ENCODE measurements at places on chromosomes 1 and 21.

DNA sequence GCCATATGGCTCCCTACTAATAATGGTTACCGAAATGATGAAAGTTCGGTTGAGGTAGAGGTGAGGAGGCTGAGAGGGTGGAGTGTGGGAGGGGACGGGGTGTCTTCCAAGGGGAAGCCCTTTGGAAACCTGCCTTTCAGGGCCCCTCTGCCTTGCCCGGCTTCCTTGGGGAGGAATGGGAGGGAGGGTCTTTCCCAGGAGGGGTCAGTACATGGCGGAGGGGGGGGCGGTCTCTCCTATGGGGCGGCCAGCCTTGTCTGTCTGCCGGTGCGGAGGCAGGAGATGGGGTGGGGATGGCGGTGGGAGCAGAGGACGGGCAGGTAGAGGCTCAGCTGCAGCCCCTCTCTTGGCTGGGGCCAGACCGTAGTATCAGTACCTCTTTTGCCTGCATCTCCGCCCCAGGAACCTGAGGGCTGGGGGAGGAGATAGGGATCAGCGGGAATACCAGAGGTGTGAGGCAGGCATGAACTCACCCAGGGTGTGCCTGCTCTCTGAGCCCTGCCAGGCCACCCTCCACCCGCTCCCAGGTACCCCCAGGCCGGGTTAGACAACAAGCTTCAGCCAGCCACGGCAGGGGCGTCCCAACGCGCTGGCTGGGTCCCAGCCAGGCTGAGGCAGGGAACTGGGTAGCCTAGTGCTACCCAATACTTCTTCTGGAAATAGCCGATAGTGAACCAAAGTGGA, 79.4 kb upstream of the POU3F1 start:
- DNase-seq, result no peak

GRCh38 chr21:14116080-14116481, 94.7 kb downstream of the LIPI start:
- peak; percentile 17 for DNase-seq

- no peak for DNase-seq
Observed at GRCh38 chr1:41501581-41501980, 17.1 kb upstream of the EDN2 start.

DNA sequence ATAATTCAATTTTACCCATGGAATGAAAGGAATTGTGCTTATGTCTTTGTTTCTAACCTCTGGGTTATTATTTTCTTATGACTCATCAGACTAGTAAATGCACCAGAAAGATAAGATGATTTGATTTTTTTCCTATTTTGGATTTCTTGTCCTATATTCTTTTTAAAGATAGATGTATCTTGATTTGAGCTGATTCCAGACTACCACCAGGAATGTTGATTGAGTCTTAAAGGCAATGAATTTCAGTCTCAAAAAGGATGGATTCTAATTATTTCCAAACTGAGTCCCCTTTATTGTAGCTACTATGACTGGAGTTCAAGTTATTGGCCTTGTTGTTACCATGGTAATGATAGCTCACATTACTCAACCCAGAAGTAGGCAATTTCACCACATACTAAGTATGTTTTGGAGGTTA, 95.8 kb upstream of the RGS4 start:
- no peak for DNase-seq

DNA sequence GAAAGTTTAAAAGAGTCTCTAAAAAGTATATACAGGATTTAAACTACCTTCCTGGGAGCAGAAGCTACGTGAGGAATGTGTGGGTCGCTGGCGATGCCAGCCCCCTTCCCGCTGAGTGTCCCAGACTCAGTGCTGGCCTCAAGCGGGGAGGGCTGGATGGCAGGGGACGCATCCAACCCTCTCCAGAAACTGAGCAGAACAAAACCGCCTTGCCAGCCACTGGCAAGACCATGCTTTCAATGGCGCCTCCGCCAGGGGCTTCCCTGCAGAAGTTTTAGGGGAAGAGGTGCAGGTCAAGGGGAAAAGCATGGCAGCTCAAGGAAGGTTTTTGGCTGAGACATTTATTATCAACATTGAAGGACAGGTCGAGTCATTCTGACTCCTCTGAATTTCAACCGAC, 26.1 kb downstream of the NADK start:
- no peak for DNase-seq

DNA sequence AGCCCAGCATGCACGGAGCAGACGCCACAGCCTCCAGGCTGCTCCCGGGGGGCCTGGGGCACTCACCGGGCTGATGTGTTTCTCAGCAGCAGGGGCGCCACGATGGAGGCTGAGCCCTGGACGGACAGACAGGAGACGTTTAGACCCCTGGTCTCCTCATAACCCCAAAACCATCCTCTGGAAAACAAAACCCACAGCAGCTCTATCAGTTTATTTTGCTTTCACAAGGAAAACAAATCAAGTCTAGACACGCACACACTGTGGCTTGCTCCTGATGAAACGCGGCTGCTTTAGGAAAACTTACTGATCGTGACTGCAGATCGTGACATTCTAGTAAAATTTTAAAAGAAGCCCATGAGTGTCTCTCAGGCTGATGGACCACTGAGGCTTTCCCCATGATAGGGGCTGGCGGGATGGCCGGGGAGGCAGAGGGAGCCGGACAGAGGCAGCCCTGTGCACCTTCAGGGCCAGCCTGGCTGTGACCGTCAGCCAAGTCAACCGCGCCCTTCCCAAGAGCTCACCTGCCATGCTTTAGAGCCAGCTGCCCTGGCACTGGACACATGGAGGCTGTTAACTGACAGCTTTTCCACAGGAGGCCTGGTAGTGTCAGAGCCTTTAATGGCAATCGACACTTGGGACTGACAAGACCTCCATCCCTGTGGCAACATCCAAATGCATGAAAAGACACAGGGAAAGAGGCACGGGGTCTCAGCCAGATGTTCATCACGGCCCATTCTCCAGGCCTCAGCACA, 5.2 kb downstream of the POFUT2 start:
- no peak for DNase-seq

GRCh38 chr1:81998165-81998564, 197.4 kb downstream of the ADGRL2 start:
- no peak for DNase-seq

- no peak for DNase-seq
Observed at GRCh38 chr1:7557301-7557891, 213.7 kb upstream of the VAMP3 start.

GRCh38 chr1:5744341-5744740, 247.9 kb downstream of the NPHP4 start:
- no peak for DNase-seq

DNA sequence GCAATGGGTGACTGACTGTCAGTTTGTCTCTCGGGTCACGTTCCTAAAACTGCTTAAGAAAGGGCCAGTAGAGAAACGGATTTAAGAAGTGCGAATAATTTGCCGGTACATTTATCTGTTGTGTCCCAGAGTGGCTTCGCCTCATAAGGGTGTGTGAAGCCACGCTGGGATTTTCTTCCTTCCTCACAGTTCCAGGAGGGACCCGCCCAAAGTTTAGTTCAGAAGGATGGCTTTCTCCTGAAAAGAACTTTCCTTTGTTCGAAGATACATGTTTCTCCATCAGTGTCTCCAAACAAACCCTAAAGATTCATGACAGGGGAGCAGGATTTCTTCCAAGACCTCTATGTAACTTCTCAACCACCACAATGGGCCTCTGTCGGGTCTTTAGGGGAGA, 49.8 kb downstream of the ADAMTS1 start:
- DNase-seq, result no peak

- DNase-seq, result no peak
Observed at GRCh38 chr21:38815060-38815405, 9.3 kb downstream of the ETS2 start.

- DNase-seq, result no peak
Observed at GRCh38 chr1:52752484-52752826, 26.2 kb downstream of the ZYG11B start.

- no peak for DNase-seq
Observed at GRCh38 chr1:158181577-158181922, 855 bp downstream of the CD1D start.

GRCh38 chr1:182032251-182032650, 29.3 kb downstream of the ZNF648 start:
- DNase-seq, result no peak

GRCh38 chr1:67769633-67770256, 63.5 kb downstream of the GNG12 start:
- DNase-seq, result no peak

- no peak for DNase-seq
Observed at GRCh38 chr21:44706026-44706705, 5.2 kb downstream of the TSPEAR start.

DNA sequence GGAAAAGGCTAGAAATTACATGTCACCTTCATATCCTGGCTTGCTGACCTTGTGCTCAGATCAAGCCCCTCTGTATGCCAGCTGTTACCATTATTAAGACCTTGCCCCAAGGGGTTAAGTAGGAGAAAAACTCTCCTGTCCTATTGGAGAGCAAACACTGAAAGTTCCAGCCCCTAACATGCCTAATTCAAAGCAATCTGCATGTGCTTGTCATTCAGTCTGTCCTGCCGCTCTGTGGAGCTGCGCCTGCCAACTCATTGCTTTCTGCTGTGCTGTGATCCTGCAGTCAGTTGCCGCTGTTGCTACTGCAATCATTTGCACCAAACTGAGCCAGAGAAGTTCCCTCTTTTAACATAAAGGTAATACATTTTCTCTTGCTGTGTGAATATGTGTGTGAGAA, 113.4 kb downstream of the DISP1 start:
- no peak for DNase-seq

DNA sequence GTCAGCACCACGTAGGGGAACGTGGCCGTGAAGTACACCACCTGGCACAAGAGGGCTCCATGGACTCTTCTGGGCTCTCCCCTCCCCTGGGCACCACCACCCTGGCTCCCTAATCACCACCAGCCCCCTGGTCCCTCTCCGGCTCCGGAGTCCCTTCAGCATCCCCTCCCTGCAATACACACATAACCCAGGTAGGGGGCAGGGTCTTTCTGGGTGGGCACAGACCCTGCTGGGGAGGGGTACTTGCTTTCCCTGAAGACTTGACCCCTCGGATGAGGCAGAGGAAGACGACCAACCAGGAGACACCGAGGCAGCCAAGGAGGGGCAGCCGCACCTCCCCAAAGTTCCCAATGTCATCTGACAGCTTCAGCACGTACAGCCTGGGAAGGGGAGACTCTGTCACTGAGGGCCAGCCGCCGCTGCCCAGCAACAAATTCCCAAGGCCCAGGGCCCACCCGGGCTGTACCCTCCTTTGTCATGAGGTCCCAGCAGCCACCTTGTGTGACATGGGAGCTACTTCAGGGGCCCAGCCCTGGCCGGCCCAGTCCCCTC, 11.3 kb downstream of the CCDC24 start:
- no peak for DNase-seq

DNA sequence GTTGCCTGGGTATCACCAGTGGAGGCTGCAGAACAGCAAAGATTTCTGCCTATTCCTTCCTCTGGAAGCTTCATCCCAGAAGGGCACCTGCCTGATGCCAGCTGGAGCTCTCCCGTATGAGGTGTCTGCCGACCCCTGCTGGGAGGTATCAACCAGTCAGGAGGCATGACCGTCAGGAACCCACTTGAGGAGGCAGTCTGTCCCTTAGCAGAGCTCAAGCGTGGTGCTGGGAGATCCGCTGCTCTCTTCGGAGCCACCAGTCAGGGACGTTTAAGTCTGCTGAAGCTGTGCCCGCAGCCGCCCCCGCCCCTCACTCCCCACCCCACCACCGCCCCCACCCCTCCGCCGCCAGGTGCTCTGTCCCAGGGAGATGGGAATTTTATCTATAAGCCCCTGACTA, 23.1 kb upstream of the HFM1 start:
- DNase-seq, result no peak

GRCh38 chr1:31712630-31713029, 8.8 kb upstream of the COL16A1 start:
- DNase-seq, result no peak

- no peak for DNase-seq
Observed at GRCh38 chr1:214018386-214019268, 30.9 kb downstream of the PROX1 start.

DNA sequence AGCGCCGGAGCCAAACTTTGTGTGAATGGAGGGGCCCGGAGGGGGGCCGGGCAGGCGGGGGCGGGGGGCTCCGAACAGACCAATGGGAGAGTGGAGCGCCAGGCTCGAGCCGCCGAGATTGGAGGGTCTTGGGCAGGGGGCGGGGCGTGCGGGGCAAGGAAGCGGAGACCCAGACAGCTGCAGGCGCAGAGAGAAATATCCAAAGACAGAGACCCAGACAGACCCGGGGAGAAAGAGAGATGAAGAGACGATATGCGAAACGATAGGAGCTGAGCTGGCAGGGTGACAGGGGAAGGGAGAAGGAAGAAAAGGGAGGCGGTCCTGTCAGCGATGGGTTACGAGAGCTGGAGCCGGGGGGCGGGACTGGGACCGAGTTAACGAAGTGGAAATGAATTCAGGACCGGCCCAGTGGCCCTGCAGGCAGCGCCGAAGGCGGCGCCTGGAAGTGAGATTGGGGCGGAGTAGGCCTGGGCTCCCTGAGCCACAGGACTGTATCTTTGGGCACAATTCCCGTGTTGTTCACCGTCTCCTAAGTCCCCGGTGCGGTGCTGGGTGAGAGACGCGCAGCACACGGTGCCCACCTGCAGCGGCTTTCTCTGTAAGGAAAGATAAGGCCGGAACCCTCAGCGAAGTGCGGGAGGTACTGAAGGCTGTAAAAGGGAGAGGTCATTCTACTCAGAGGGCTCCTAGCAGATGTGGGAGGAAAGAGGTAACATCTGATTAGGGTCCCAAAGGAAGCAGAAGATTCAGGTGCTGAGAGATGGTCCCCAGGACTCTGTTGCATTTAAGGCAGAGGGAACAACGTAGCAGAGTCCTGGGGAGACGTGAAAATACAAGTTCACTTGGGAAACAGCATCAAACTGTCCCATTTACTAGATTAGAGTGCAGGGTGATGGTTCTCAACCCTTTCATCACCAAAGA, 543 bp upstream of the KCNJ10 start:
- peak; percentile 37 for DNase-seq

DNA sequence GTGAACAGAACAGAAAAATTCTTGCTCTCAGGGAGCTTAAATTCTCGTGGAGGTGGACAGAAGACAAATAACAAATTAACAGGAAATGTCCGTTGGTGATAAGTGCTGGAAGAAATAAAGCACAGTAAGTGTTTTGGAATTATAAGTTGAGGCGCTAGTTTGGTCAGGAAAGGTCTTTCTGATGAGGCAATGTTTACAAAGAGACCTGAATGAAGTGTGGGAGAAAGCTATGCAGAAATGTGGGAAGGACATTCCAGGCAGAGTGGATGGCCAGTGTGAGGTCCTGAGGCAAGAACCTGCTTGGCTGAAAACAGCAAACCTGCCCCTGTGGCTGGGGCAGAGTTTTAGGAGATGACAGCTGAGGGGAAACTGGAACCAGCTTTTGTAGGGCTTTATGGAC, 23.3 kb downstream of the NGF start:
- DNase-seq, result no peak
